ENCODE measurements at places on chromosomes 11 and 22.
A peak's percentile ranks its signal among the peaks of the same experiment; 100 is the strongest.

DNA sequence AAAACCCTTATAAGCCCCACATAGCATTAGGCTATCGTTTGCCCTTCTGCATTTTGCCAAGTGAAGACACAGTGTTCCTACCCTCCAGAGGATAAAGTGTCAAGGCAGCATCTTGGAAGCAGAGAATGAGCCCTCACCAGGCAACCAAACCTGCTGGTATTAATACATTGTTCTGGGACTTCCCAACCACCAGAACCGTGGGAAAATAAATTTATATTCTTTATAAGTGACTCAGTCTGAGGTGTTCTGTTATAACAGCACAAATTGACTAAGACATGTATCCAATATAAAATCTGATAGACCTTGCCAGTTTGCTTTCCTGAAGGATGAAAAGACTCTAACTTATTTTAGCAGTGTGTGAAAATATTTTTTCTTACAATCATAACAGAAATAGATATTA is 792.5 kb upstream of the LRRC4C start:
- no peak for DNase-seq

- no peak for DNase-seq
Observed at GRCh38 chr11:74442636-74443035, 24.7 kb downstream of the KCNE3 start.

DNA sequence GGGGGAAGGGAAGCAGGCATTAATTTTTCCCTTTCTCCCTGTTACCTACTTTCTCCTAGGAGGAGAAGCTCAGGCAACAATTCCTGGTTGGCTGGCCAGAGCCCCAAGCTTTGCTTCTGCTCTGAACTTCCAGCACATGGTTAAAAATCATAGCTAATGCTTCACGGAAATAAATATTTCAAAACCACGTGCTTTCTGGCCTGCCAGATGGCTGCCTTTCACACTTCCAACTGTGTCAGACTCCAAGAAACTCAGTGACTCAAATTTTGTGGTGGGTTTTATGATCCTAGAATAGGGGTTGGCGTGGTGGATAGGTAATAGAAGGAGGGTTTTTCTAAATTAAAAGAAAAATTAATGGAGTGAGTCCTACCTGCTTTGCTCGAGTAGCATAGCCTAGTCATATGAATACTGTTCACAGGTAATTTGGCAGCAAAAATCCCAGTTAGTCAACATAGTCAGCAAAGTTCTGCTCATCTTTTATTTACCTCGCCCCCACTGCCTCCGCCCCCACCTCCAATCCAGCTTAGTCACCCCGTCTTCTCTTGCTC is 58.6 kb downstream of the SC5D start:
- DNase-seq: peak; percentile 96

- no peak for DNase-seq
Observed at GRCh38 chr11:78406568-78407196, 10.9 kb downstream of the GAB2 start.

DNA sequence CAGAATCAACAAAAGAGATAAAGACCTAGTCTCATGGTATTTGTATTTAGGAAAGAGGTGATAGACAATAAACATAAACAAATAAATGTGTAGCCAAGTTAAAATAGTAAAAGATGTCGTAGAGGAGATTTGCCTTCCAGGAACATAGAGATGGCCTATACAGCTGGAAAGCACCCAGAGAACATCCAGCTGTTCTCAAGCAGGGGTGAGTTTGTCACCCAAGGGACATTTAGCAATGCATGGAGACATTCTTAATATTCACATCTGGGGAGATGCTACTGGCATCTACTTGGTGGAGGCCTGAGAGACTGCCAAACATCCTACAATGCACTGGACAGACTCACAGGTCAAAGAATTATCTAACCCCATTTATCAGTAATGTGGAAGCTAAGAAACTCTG is 88.3 kb downstream of the C11orf87 start:
- no peak for DNase-seq

DNA sequence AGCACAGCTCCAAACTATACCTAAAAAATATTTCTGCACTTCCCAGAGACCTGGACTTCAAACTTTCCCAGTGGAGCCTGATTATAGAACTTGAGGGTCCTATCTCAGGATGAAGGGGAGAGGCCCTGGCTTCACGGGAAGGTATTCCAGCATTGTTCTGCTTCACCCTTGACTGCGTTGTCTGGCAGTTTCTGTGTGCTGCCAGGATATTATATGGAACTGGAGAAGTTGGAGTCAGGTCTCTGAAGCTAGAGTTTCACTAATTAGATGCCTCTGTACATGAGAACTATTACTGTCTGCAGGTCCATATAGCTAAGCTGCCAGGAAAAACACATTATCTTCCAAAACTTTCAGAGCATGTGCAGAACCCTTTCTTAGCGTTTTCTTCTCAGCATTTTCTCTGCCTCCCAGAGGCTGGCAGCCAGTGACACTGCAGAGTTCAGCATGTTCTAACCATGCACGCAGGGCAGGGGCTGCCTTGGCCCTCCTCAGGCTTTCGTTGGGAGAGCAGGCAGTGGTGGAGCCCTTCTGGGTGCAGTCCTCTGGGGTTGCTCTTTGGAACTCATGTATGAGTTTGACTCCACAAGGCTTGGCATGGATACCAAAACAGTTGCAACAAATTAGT is 99.3 kb downstream of the CWC15 start:
- no peak for DNase-seq

DNA sequence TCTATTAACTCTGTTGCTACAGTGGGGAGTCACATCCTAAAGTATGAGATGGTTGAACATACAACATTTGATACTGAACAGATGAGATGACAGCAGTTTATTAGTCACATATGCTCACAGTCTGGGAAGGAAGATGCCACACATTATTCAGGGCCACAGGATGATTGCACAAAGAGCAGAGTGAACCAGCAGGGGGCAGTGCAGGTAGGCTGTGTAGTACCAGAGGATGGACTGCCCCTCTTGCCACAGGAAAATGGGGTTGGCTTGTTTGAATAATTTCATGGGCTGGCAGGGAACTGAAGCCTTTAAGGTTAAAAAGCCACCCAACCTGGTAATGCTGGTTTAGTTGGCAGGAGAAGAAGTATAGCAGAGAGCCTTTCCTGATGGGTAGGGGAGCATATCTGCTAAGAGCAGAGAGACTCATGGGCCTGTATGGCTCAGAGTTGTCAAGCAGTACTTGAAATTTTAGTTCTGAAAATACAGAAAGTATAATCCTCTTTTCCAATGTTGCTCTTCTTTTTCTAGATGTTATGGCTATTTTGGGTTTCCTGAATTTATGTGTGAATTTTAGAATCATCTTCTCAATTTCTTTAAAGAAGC is 180.4 kb upstream of the B3GAT1 start:
- DNase-seq: no peak

- DNase-seq: no peak
Observed at GRCh38 chr11:115950660-115951059, 446.4 kb upstream of the CADM1 start.

- no peak for DNase-seq
Observed at GRCh38 chr22:43308836-43309235, 34.3 kb downstream of the SCUBE1 start.

DNA sequence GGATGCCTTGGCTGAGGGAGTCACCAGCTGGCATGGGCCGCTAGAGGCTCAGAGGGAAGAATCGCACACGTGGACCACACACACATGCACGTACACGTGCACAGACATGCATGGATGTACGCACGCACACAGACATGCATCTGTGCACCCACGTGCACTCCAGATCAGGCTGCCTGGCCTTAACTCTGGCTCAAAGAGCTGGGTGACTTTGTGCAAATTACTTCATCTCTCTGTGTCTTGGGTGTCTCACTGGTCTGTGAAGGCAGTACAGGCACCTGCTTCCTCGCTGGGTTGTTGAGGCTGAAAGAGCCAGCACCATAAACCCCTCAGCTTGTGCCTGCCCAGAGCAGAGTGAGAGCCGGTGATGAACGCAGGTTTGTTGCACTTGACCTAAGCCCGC is 28.7 kb downstream of the TMPRSS6 start:
- no peak for DNase-seq

DNA sequence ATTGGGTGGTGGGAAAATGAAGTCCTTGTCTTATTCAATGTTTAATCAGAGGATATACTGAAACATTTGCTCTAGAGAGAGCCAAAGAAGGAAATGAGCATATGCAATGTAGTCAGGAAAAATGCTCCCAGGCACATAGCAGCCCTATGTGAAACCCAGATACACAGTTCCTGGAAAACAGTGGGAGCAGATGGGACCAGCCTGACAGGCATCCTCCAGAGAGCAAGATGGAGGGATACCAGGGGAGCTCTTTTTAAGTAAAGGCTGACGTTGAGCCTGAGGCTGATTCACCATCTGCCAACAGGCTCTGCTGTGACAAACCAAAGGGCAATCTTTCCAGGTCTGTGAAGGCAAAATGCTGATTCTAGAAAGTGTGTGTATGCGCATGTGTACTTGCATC is 559.4 kb upstream of the KIRREL3 start:
- peak; percentile 98 for DNase-seq

Measured in brain (organoid and tissue), 16 donors.